GM12892 (cell line): ENCODE measurements at places on chromosomes 1 and 21.

DNA sequence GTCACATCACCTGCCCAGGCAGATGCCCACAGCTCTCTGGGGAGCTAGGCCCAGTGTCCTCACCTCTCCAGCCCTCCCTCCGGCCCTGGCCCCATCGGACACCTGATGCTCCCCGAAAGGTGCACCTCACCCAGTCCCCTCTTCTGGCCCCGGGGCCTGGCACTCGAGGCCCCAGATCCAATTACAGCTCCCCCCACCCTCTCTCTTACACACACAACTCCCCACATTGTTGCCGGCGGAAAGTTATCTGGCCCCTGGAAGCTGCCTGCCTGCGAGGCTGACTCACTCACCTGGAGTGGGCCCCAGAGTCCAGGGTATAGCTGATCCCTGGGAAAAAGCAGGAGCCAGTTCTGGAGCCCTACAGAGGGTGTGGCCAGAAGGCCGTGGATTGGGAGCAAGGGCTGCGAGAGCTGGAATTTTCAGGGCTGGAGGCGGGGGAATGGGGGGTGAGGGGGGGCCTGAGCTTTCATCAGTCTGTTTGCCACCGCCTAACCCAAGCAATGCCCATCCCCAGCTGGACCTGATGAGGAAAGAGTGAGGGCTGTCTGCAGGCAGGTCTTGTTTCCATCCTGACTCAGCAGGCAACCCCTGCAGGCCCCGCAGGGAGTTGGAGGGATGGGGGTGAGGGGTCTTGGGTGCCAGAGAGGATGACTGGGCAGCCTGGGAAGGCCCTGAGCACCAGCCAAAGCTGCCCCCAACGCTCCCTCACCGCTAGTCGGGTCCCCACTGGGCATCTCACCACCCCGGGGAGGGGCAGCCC, 948 bp downstream of the FBXO2 start:
- DNase-seq, result no peak

- no peak for DNase-seq
Measured at GRCh38 chr1:100455478-100456072, 82.4 kb upstream of the GPR88 start.

DNA sequence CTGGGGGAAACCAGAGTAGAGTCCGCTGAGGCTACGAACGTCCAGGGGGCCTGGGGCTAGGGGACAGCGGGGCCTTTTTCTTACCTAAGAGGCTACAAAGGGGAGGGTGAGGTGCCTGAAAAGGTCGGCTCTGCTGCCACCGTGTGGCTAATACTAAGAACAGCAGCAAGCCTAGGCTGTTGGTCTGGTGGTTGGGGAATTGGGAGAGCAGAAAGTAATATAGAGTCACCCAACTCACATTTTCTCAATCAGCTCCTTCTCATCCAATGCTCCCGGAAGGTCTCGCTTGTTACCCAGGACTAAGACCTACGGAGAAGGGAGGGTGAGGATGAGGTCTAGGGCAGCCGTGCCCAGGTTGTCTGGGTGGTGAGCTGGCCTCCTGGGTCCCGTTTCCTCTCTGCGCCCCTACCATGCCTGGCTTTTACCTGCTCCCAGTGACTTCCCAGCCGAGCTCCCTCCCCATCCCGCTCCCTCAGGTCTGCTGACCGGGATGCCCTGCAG, 9.3 kb downstream of the ARL8A start:
- DNase-seq, result peak; percentile 92

DNA sequence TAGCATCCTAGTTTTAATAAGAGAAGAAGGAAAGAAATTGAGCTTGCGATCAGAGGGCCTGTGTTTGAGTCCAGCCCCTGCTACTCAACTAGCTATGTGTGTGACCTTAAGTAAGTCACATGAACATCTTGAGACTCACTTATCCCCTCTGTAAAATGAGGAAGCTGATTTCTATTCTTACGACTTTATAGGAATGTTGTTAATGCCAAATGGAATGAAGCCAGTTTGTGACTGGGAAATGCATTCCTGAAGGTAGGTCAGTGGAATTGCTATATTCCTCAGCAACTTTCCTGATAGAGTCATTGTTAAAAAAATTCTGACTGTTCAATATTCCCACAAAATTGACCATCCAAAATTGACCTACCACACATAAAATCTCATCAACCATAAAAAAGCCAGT, 14.9 kb downstream of the FASLG start:
- DNase-seq, result no peak

GRCh38 chr1:30324251-30325084, 398.9 kb downstream of the MATN1 start:
- DNase-seq, result no peak

GRCh38 chr1:119791377-119791776, 19.9 kb downstream of the REG4 start:
- DNase-seq, result no peak

GRCh38 chr1:170714163-170714562, 50.2 kb downstream of the PRRX1 start:
- no peak for DNase-seq
